ENCODE measurements at places on chromosomes 12 and 14.

DNA sequence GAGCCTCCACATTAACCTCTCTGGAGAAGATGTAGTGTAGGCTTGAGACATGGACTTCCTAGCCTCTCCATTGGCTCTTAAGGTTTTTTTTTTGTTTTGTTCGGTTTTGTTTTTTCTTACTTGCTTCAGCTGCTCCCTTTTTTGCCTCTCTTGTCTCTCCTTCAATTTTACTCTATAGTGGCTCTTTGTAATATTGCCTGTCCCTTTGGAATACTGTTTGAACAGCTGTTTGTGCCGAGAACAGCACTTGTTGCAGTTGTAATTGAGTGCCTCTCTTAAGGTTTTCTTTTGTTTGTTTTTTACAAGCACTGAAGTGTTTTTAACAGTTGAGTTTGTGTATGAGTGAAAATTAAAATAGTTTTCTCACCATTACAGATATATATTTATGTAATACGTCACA, 567.7 kb downstream of the LRFN5 start:
- no peak for DNase-seq

GRCh38 chr14:68306934-68307789, 485.7 kb downstream of the ZFP36L1 start:
- DNase-seq, result peak; percentile 51

- DNase-seq, result peak; percentile 75
Observed at GRCh38 chr12:130192642-130193345, 30.5 kb downstream of the FZD10 start.

GRCh38 chr12:6049992-6050391, 74.5 kb downstream of the VWF start:
- no peak for DNase-seq

- DNase-seq, result peak; percentile 60
Observed at GRCh38 chr12:62758216-62758615, 176.7 kb downstream of the PPM1H start.

- no peak for DNase-seq
Observed at GRCh38 chr14:102777711-102778337, 575 bp downstream of the TRAF3 start.

- DNase-seq, result no peak
Observed at GRCh38 chr12:78316136-78316535, 485.4 kb downstream of the NAV3 start.

GRCh38 chr12:112354399-112354798, 27.8 kb downstream of the HECTD4 start:
- DNase-seq, result no peak

DNA sequence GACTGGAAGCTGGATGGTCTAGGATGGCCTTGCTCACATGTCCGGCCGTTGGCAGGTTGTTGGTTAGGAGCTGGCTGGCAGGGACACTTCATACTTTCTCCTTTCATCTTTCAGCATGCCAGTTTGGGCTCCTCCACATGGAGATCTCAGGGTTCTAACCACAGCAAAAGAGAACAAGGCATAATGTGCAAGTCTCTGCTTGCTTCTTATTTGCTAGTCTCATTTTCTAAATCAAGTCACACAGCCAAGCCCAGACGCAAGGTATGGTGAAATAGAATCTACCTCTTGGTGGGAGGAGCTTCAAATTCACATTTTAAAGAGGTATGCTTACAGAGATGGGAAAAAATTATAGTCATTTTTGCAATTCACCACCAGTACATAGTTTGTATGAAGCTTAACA, 69.1 kb upstream of the NAP1L1 start:
- no peak for DNase-seq
